NCI-H1105 (cell line): ENCODE measurements at places on chromosomes 5 and 9.

GRCh38 chr5:56290378-56291078 is 57.4 kb upstream of the ANKRD55 start:
- no peak for DNase-seq

DNA sequence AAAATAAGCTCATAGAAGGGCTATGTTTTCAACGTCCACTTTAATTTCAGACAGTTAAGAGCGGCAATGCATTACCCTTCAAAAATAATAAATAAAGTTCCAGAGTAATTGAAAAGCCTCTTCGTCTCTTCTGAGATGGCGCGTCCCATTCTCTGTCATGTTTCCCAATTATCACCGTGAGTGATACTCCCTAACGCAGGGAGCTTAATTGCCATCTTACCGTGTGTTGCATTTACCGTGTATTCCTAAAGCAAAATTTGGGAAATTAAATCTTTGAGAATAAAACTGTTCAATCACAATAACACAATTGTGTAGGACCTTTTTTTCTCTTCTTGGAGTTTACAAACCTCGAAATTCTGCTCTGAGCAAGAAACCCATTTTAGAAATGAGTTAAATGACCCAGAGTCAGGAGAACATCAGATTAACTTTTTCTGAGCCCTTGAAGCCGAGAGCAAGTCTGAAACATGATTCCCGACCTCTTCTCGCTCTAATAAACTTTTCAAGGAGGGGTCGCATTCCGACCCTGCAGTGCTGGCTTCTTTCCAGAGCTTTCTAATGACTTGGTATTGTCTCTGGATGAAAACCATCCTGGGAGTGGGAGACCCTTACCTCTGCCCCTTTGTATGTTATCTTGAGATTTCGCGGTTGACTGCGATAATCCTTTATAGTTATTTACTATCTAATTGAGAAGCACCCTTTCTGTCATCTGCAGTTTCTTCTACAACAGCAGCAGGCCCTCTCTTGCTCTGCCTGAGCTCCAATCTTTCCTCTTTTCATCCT is 251.5 kb downstream of the FSTL4 start:
- DNase-seq: no peak

GRCh38 chr9:74643303-74643923 is 146.3 kb downstream of the RORB start:
- DNase-seq: no peak

- DNase-seq: no peak
Observed at GRCh38 chr9:122346478-122347347, 24.1 kb upstream of the PTGS1 start.

DNA sequence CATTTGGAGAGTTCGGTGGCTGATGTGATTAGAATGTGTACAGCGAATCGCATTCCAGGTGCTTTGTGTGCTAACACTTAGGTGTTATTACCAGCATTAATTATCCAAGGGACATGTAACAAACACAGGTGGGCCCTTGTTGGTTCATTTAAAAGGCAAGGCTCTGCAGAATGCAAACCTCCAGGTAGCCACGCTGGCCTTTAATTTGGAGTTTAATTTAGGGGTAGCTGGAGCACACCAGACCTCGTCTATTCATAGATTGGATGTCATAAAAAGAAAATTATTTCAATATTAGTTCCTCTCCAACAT is 191.1 kb downstream of the MAT2B start:
- DNase-seq: no peak

GRCh38 chr9:21154018-21154608 is 12.3 kb downstream of the IFNA21 start:
- DNase-seq: no peak

GRCh38 chr9:95903398-95903797 is 27.9 kb downstream of the ERCC6L2 start:
- no peak for DNase-seq

DNA sequence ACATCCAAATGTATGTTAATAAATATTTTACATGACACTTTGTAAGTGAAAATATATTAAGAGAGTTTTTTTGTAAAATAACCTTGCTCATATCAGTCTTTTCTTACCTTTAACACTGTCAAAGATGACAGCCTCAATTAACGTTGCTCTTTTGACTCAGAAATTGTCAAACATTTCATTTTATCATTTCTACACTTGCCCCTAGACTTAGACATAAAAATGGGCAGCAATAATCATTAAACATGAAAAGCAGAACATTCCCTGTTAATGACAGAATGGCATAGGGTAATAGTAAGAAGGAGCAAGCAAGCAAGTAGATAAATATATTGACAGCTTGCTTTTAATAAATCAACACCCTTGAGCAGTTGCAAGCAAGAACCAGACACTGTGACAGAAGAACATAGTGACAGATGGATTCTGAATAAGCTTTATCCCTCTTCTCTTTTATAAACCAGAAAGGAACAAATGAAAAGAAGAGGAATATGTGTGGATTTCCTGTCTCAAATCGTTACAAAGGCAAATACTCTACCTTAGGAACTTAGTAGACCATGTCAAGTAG is 796.0 kb upstream of the CHD1 start:
- DNase-seq: no peak

GRCh38 chr5:9441610-9442009 is 104.3 kb downstream of the SEMA5A start:
- DNase-seq: no peak

DNA sequence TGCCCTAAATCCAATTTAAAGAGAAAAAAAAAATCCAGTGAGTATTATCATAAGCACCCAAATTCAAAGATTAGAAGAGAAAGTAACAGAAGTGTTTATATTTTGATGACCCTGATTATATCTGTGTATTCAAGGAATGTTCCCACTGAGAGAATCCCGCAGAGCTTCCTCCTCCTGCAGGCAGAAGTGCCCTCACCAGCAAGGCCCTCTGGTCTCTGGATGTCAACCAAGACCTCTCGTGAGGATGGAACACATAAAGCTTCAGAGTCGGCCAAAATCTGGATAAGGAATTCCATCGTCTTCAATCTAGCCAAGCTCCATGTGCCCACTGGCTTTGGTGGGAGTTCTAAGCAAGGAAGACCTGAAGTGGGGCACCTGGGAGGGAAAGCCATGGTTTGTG is 18.1 kb downstream of the PTCH1 start:
- DNase-seq: no peak

- no peak for DNase-seq
Observed at GRCh38 chr9:121226175-121226574, 24.5 kb upstream of the RAB14 start.

- peak; percentile 75 for DNase-seq
Observed at GRCh38 chr5:3590161-3590966, 5.3 kb upstream of the IRX1 start.

- DNase-seq: no peak
Observed at GRCh38 chr9:109499093-109499630, 1.1 kb upstream of the PTPN3 start.

- peak; percentile 71 for DNase-seq
Observed at GRCh38 chr9:74496819-74497747, at the start of gene RORB. Gene RORB, plus strand, starts transcription at chr9:74497335. Its CDS starts 642 bp downstream, at chr9:74497977.

DNA sequence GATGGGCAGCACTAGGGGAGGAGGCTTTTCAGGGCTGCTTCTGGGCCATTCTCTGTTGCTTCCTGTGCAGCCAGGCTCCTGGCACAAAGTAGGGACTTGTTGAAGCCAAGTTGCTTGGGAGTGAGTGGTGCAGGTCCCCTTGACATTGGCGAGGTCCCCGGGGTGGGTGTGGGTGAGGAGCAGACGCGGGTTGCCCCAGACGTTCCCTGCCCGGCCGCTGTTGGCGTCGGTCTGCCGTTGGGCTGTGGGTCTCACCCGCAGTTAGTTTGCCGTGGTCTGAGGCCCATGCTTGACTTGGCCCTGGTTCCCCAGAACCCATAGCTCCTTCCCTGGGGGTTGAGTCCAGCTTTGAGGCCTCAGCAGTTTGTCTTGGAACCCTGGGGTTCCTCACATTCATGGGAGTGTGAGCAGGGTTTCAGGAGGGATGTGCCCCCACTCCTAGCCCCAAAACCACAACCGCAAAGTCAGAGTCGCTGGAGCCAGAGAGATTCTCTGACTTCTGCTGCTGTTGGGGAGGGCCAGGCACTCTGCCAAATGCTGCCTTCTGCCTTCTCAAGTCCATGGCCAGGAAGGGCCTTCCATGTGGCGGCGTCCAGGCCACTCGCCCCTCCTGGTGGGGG is 77.5 kb downstream of the RXRA start:
- no peak for DNase-seq

DNA sequence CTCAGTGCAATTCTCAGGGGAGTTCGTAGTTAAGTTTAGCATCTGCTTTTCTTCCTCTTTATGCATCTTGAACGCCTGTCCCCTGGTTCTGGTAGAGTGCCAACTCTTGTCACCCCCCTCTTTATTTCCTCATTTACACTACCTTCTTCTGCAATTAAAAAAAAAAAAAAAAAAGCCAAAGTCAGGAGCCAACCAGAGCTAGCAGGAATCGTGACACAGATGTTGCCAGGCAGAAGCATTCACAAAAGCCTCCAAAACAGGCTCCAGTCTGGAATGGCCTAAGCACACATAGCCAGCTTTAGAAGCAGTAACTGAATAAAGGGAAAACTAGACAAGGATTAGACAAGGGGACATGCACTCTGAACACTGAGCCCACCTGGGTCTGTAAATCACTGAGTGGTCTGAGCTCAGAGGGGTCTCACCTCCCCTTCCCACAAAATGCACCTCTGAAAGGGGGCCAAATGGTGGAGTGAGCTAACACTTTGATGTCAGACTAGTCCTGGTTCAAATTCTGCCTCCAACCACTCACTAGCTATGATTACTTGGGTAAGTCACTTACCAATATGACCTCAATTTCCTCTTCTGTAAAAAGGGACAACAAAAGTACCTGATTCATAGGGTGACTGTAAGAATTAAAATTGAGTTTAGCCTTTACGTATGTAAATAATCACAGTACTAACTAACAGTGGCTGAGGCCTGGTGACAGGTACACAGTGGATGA is 2.0 kb downstream of the CD74 start:
- peak; percentile 26 for DNase-seq

- no peak for DNase-seq
Observed at GRCh38 chr5:154583671-154584177, 105.7 kb upstream of the HAND1 start.

- no peak for DNase-seq
Observed at GRCh38 chr9:120522558-120522957, 57.4 kb downstream of the CDK5RAP2 start.

DNA sequence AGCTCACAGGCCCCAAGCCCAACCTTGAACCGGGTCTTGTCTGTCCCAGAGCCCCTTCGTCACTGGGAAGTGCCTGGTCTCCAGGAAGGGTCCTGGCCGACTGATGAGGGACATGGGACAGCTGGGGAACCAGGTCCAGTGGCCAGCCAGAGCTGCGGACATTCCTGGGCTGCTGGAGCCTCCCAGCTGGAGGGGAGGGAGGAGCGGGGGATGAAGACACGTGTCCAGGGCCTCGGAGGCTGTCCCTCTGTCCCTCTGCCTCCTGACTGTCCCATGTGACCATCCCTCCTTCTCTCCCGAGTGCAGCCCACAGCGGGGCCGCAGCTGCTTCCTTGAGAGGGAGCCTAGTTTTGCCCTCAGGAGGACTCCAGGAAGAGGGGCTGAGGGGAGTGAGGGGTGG is 41.7 kb upstream of the UBAC1 start:
- DNase-seq: no peak

DNA sequence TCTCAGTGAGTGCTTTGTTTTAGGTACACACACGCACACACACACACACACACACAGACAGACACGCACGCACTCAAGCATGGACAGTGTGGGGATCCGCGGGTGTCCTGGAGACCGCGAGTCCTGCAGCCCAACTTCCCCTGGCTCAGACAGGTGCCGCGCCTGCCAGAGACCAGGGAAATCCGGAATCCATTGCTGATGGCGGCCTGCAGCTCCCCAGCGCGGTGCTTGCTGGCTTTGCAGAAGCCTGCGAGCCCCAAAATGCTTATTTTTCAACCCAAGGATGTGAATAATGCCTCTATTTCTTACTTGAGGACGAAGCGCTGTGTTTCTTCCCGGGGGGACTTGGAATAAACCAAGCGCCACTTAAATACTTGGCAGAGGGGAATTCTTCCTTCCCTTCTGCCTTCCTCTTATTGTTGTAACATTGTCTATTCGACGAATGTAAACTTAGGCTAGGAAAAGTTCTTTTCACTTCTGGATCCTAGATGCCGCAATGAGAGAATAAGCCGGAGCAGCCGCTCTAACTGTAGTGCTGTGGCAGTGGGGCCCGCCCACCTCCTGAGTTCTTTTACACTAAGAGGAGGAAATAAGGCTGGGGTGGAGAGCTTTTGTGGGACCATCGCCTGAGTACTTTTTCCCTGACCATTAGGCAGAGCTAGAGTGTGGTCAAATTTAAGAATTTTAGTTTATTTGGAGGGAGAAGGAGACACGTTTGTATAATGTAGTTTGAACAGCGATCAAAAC is 802 bp downstream of the ITGA2 start:
- no peak for DNase-seq

- DNase-seq: no peak
Observed at GRCh38 chr9:109894921-109895758, 115.1 kb downstream of the PALM2AKAP2 start.

DNA sequence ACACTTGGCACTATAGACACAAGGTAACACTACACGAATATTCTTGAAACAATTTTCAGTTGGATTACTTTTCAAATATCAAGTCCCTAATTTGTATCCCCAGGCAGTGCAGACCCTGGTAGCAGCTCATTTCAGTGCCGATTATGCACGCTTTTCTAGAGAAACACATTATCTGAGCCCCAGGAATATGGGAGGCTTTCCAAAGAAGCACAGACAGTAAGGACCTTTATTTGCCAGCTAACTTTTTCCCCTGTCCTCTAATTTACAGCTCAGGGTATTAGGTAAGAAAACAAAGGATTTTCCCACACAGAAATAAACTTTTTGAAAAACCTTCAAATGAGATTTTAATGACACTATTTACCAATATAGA is 852.3 kb upstream of the DMAC1 start:
- DNase-seq: no peak

DNA sequence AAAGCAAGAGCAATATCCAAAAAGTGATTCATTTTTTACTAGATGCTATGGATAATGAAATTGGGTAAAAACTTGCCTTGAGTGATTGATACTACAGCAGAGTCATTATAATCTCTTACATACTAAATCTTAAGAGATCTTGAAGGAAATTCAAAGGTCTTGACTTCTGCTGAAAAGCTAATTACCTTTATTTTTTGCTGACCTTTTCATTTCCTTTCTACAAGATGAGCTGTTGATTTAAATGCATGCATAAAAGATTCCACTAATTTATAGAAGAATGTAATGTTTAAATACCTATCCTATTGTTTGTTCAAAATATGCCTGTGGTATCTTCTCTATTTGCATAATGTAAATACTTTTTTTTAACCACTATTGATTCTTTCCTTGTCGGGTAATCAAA is 27.2 kb downstream of the RORB start:
- no peak for DNase-seq

DNA sequence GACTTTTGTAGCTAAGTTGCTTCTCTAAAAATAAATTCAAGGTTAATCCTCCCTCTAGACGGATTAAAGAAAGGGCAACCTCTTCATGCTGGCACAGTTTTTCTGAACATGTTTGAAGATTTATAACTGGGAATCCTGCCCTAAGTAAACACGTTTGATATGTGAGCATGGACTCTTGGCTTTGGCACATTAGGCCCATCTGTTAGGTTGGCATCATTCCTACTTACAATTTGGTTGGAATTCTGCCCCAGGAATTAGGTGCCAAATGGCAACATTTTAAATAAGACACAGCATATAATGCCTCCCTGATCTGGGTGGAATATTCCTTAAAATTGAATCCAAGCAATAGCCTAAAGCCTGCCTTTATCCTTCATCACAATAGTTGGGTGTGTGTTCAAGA is 372.3 kb upstream of the CDH18 start:
- DNase-seq: no peak
